ENCODE measurements at places on chromosomes 16 and 17. TPM values are rescaled to one million over a fixed set of nuclear protein-coding genes. Genes with fewer than 3 reads are reported as not detected.

- no peak overlapping the region for H3K4me3 ChIP-seq
- DNase-seq: no peak
- H3K27me3 ChIP-seq: no peaks in the 10 kb centered on the region
- H3K36me3 ChIP-seq: no peaks in the 10 kb centered on the region
- H3K4me1 ChIP-seq: no peaks in the 10 kb centered on the region
- H3K27ac ChIP-seq: no peak overlapping the region
Measured at GRCh38 chr17:61206922-61207321, 192.7 kb upstream of the TBX2 start.

DNA sequence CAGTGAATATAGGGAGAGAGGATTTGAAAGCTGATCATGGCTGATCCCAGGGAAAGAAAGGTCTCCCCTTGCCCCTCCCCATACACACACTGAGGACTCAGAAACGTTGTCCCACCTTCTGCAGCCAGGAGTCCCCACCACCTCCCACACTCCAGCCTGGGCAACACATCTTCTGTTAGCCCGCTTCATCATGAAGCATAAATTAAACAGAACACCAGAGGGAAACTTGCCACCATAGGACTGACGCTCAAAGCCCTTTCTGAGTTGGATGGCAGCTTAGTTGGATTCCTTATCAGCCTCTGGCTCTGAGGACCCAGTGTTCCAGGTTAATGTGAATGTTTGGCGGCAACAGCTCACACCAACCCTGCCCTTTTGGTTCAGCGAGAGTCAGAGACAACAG is 33.9 kb downstream of the ARHGAP27 start:
- no peaks in the 10 kb centered on the region for H3K27me3 ChIP-seq
- H3K4me1 ChIP-seq: peaks cover 3% of the 10 kb centered on the region
- no peaks in the 10 kb centered on the region for H3K36me3 ChIP-seq
- DNase-seq: no peak

GRCh38 chr16:81487301-81487720 is 42.7 kb downstream of the CMIP start:
- no peak overlapping the region for H3K27ac ChIP-seq
- H3K27me3 ChIP-seq: no peaks in the 10 kb centered on the region
- no peak overlapping the region for H3K4me3 ChIP-seq
- H3K36me3 ChIP-seq: no peaks in the 10 kb centered on the region
- no peaks in the 10 kb centered on the region for H3K4me1 ChIP-seq

- no peak for DNase-seq
- no peak overlapping the region for H3K27ac ChIP-seq
- no peaks in the 10 kb centered on the region for H3K27me3 ChIP-seq
- H3K36me3 ChIP-seq: no peaks in the 10 kb centered on the region
Measured at GRCh38 chr17:44333371-44333770, 8.7 kb upstream of the SLC25A39 start.

DNA sequence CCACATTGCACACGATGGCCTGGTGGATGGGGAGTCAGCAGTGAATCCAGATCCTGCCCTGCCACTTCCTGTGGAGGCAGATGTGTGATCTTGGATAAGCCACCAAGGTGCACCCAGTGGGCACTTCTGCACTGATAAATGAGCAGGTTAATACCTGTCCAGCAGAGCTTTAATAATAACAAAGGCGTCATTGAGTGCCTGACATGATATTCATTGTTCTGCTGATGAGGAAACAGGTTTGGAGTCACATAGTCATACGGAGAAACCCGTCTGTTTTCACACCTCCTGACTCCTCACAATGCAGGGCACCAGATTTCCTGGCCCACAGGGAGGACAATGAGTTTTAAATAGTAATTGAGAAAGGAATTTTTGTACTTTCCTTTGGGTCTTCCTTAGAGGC is 324.6 kb upstream of the CDH5 start:
- no peaks in the 10 kb centered on the region for H3K27me3 ChIP-seq
- peaks cover 5% of the 10 kb centered on the region for H3K4me1 ChIP-seq
- H3K4me3 ChIP-seq: no peak overlapping the region

GRCh38 chr16:8323153-8323552 is 267.2 kb downstream of the TMEM114 start:
- H3K27me3 ChIP-seq: no peaks in the 10 kb centered on the region
- DNase-seq: no peak
- no peak overlapping the region for H3K27ac ChIP-seq
- no peak overlapping the region for H3K4me3 ChIP-seq
- no peaks in the 10 kb centered on the region for H3K36me3 ChIP-seq
- H3K4me1 ChIP-seq: no peaks in the 10 kb centered on the region

GRCh38 chr16:71630808-71631207 is 4.8 kb downstream of the MARVELD3 start:
- DNase-seq: no peak
- no peak overlapping the region for H3K27ac ChIP-seq
- H3K4me1 ChIP-seq: peaks cover 5% of the 10 kb centered on the region
- no peak overlapping the region for H3K4me3 ChIP-seq

DNA sequence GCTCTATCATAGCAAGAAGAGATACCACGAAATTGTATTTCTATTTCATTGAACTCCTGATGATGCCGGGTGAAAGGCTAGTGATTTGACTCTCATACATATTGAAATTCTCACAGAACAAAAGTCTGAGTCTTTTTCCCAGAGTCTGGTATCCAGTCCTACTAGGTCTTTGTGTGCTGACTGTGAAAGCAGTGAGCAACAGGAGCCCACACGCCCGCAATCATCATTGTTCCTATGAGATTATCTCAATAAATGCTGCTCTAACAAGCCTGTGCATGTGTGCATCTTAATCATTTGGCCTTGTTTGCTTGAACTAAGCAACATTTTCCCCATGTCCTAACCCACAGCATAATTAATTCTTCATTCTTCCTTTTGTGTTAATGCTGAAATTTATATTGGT is 1466.0 kb downstream of the CDH11 start:
- H3K27ac ChIP-seq: no peak overlapping the region
- H3K4me1 ChIP-seq: no peaks in the 10 kb centered on the region
- DNase-seq: no peak

DNA sequence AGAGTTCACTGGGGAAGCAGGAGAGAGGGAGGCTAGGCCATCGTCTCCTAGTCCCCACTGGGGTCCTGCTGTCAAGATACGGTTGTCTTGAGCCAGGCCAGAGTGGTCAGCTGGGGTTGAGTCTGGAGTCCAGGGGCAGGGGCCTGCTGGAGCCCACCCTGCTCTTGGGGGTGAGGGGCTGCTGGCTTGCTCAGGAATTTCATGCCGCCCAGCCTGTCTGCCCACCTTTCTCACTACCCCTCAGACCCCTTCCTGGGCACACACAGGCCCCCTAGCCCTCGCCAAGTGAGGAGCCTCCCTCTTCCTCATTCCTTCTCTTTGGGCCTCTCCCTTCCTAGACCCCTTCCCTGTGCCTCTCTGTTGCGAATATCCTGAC is 1.3 kb downstream of the TRAF7 start:
- DNase-seq: no peak
- H3K4me3 ChIP-seq: peak overlapping the region; percentile 57
- peaks cover 42% of the 10 kb centered on the region for H3K4me1 ChIP-seq
- H3K36me3 ChIP-seq: no peaks in the 10 kb centered on the region

DNA sequence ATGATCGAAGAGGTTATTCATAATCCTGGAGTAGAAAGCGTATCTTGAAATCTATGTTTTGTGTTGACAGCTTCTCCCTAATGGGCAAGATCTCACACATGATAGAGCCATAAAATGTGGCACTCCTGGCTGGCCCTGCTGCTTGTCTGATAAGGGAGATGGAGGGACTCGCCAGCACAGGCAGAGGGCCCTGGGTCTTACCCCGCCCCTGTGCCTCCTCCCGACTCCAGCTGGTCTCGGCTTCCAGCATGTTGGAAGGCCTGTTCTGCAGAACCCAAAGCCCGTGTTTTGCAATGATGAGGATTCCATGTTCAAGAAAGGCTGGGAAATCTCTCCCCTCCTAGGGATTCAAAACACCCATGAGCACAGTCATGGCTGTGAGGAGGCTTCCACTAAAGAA is 106.7 kb upstream of the SDK2 start:
- no peaks in the 10 kb centered on the region for H3K36me3 ChIP-seq
- DNase-seq: no peak
- no peaks in the 10 kb centered on the region for H3K4me1 ChIP-seq

GRCh38 chr17:47806026-47806912 is 15.3 kb downstream of the OSBPL7 start:
- H3K27me3 ChIP-seq: no peaks in the 10 kb centered on the region
- H3K36me3 ChIP-seq: peaks cover 16% of the 10 kb centered on the region
- peaks cover 28% of the 10 kb centered on the region for H3K4me1 ChIP-seq
- peak; percentile 58 for DNase-seq
- peak overlapping the region; percentile 69 for H3K27ac ChIP-seq

- peak overlapping the region; percentile 53 for H3K4me3 ChIP-seq
- peak overlapping the region; percentile 94 for H3K27ac ChIP-seq
- H3K4me1 ChIP-seq: peaks cover 40% of the 10 kb centered on the region
- no peak for DNase-seq
- peaks cover 53% of the 10 kb centered on the region for H3K36me3 ChIP-seq
- H3K27me3 ChIP-seq: no peaks in the 10 kb centered on the region
Measured at GRCh38 chr16:30656974-30657865, 1.0 kb upstream of the FBRS start.

GRCh38 chr17:38687286-38687685 is 12.5 kb upstream of the EPOP start:
- no peaks in the 10 kb centered on the region for H3K27me3 ChIP-seq
- H3K4me3 ChIP-seq: no peak overlapping the region
- H3K27ac ChIP-seq: no peak overlapping the region

GRCh38 chr17:2928294-2928890 is 132.2 kb downstream of the RAP1GAP2 start:
- H3K27ac ChIP-seq: no peak overlapping the region
- DNase-seq: no peak
- H3K27me3 ChIP-seq: no peaks in the 10 kb centered on the region
- H3K36me3 ChIP-seq: no peaks in the 10 kb centered on the region
- H3K4me1 ChIP-seq: no peaks in the 10 kb centered on the region

DNA sequence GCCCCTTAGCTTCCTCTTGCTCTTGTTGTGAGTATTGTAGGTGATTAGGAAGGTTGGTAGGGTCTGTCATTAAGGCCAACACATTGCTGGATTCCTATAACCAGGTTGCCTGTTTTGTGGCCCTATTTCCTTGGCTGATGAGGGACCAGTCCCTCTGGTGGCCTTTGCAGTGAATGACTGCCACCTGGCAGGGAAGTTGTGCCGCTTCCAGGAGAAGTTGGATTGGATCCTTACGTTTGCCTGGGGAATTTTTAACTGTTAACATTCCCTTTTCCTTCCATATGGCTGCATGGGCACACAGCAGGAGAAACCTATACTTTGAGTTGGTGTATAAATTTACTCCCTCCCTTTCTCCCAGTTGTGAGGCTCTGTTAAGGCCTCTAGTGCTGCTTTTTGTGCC is 32.4 kb downstream of the LCMT1 start:
- no peak overlapping the region for H3K4me3 ChIP-seq
- no peaks in the 10 kb centered on the region for H3K36me3 ChIP-seq
- no peak for DNase-seq
- no peaks in the 10 kb centered on the region for H3K27me3 ChIP-seq
- H3K27ac ChIP-seq: no peak overlapping the region

Gene ACBD4
- 2.6 TPM for total RNA-seq

Gene RPGRIP1L
- total RNA-seq: 0.71 TPM

Gene ITGA2B
- not detected for total RNA-seq

Gene TEPSIN
- total RNA-seq: 32.9 TPM

Gene CTU2
- total RNA-seq: 17.7 TPM

Gene STAC2
- total RNA-seq: not detected

Gene NDUFAF8
- total RNA-seq: 68.4 TPM

Gene CDRT4
- 2.0 TPM for total RNA-seq
